CD4-positive, alpha-beta T cell treated with Interleukin-17A for 4 hours (primary cell): ENCODE measurements at places on chromosomes 16 and 17.

DNA sequence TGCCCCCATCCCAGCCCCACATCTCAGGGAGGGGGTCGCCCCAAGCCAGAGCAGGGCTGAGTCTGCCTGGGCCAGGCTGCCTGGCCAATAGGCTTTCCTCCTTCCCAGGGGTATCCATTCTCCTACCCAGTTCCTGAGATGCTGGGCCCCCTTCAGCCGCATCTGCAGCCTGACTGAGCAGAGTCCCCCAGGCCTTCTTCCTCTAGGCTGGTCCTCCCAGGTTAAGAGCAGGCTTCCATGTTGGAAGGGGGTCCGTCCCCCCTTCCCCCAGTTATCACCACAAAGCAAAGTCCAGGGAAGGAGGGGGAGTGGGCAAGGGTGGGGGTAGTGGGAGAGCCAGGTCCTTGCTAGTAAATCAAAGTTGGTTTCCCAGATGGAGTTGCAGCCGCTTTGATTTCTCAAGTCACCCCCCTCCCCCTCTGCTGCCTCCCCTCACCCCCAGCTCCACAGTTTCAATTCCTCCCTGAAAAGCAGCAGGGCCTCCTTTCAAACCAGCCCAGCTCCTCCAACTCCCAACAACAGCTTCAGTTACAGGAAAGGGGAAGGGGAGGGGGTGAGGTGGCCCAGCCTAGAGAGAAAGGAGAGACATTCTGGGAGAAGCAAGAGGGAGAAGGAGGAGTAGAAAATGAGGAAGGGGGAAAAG lies 9.5 kb upstream of the FZD2 start:
- DNase-seq: no peak

- DNase-seq: no peak
Observed at GRCh38 chr17:50111673-50112655, 16.8 kb downstream of the PDK2 start.

DNA sequence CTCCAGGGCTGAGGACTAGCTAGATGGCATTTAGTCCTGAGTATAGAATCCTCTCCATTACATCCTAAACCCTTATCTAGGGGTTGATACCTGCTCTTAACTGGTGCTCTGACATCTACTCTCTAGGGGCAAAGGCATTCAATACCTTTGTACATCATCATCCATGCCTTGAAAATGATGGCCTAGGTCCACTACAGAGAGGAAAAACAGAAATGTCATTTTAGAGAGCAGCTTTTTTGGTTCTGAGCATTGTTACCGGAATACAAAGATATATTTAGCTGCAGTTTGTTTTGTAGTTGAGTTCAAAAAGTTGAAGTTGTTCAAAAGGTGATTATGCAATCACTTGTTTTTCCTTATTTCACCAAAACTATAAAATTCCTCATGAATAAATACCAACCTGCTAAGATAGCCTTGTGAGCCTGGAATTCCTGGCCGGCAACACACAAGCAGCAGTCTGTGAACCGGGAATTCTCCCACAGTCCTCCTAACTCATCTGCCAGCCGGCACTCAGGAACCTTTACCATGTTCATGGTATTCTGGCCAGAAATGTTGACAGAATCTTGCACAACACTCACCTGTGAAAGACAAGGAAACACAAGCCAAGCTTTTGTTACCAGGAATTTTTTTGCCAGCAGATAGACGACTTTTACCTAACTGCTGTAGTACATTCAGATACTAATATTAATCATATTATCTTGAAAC lies 35.4 kb downstream of the NXPH3 start:
- no peak for DNase-seq

- DNase-seq: no peak
Observed at GRCh38 chr16:82954224-82954929, 327.6 kb downstream of the CDH13 start.

- no peak for DNase-seq
Observed at GRCh38 chr16:89495121-89495520, 4.8 kb upstream of the ANKRD11 start.

- DNase-seq: no peak
Observed at GRCh38 chr17:79279320-79279719, 204.7 kb downstream of the ENGASE start.

GRCh38 chr17:31309556-31309955 lies 4.3 kb downstream of the EVI2B start:
- no peak for DNase-seq

DNA sequence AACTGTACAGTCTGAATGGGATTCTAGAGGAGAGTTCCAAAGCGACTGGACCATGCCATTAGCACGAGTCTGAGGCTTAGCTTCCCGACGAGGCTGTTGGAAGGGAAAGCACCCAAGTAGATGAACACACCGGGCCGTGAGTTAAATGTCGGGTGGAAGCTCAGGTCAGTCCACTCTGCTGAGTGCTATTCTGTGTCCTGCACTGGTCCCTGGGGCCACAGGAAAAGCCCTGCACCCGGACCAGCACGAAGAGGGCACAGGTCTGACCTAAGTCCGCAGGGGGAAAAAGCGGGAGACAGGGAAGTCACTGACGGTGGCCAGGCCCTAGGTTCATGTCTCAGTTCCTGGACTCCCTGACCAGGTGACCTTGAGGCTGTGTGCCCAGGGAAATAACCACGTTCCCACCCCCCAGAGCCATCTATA lies 44.1 kb upstream of the RBFOX3 start:
- no peak for DNase-seq

DNA sequence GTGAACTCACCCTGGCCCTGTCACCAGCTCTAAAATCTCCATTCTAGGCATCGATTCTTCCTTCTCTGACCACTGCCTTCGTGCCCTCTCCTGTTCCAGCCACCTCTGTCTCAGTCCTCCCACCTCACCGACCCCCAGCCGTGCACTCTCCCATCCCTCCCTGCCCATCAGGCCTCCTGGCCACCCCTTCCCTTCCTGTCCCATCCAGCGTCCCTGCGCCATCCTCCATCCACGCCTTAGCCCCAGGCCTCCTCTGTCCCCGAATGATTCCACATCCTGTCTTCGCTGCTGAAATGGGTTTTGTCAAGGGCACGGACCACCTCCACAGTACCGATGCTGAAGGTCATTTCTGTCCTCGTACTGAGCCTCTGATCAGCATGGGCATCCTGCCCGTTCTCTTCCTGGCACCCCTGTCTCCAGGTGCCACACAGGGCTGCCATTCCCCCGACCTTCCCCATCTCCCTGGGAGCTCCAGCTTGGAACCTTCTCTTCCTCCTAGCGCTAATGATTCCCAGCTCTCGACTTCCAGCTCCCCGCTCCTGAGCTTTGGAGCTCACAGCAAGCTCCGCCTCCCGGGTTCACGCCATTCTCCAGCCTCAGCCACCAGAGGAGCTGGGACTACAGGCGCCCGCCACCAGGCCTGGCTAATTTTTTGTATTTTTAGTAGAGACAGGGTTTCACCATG lies 2.6 kb downstream of the TRIM65 start:
- DNase-seq: no peak

GRCh38 chr17:75654176-75654575 lies 12.8 kb downstream of the RECQL5 start:
- no peak for DNase-seq

GRCh38 chr17:8151641-8152111 lies 528 bp downstream of the PER1 start:
- DNase-seq: peak; percentile 32

DNA sequence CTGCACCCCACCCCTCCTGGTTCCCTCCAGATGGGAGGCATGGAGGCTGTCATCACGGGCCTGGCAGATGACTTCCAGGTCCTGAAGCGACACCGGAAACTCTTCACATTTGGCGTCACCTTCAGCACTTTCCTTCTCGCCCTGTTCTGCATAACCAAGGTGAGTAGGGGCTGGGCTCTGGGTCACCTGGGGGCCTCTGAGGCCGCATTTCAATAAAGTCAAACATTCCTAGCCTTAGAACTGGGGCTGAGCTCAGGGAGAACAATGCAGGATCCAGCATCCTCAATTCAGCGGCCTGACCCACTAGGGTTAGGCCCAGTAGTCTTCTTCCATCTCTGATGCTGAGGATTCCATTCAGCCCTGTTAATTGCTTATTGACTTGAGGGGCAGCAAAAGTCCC lies 42.1 kb downstream of the SLC6A2 start:
- no peak for DNase-seq

- DNase-seq: no peak
Observed at GRCh38 chr17:77889135-77889505, 69.4 kb upstream of the TNRC6C start.
